ENCODE measurements at places on chromosomes 5 and 9.

GRCh38 chr5:33608344-33609041 is 167.7 kb downstream of the TARS1 start:
- no peak for DNase-seq

DNA sequence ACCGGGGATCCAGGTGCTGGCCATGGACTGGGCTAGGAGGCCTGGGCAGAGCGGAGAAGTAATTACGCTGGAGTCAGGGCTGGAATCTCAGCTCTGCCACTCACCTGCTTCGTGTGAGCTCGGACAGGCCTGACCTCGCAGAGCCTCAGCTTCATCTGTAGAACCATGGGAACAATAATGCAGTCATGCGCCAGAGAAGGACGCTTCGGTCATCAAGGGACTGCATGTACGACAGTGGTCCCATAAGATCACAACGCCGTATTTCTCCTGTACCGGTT is 145.1 kb downstream of the GAPVD1 start:
- no peak for DNase-seq

DNA sequence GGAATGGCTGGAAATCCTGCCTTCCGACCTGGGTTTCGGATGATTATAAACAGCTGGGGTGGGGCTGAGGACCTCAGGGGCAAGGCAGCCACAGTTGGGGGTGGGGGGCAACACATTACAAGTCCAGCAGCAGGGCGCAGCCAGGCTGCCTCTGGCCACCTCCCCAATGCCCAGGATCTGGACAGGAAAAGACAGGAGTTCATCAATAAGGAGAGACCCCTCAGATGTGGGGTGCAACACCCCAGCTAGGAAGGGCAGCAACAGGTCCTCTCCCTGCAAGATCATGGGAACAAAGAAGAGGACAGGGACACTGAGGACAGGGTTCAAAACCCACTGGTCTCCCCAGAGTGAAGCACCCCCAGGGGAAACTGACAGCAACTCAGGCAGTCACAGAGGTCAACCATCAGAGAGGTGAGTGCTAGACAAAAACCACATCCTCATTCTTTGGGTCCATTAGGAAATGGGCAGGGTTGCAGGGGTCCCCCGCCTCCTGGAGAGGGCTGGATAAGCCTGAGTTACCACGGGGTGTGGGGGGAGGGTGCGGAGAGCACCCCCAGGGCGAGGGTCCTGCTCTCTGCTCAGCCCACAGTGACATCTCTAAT is 33.5 kb downstream of the SEMA4D start:
- DNase-seq = no peak

GRCh38 chr5:37777432-37778130 is 62.3 kb downstream of the GDNF start:
- no peak for DNase-seq

DNA sequence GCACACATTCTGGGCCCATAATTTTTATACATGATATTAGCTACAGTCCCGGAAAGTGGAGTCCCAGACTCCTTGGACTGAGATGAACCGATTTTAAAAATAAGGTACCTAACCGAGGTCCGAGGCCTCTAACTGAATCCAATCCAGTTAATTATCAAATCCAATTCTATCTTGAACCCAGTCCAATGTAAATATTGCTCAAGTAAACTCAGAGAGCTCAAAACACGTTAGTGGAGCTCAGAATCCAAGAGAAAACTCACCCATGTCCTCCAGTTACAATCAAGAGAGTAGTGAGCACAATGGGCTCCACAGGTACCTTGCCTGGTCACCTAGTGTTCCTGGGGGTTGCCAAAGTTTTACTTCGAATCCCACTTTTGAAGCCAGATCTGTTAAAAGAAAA is 37.9 kb upstream of the DIRAS2 start:
- no peak for DNase-seq

DNA sequence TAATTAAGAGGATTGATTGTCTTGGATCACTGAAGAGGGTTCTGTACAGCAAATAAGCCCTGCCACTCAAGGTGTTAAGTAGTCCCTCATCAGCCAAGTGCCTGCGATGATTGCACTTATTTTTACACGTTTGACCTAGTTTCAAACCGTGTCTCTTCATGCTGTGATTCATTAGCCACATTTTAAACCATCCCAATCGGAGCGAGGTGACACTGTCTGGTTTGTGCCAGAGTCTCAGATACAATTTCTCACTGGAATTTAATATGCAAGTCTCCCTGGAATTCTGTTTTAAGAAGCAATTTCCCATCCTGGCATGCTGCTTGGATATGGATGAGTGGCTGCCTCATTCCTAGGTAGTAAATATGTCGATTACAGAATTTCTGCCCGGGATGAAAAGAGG is 1.6 kb downstream of the INSYN2B start:
- DNase-seq = no peak

- no peak for DNase-seq
Observed at GRCh38 chr5:13956471-13956870, 12.0 kb upstream of the DNAH5 start.

GRCh38 chr9:70297141-70297540 is 38.4 kb downstream of the SMC5 start:
- no peak for DNase-seq

- DNase-seq = no peak
Observed at GRCh38 chr9:92887880-92888338, 10.1 kb upstream of the ZNF484 start.

DNA sequence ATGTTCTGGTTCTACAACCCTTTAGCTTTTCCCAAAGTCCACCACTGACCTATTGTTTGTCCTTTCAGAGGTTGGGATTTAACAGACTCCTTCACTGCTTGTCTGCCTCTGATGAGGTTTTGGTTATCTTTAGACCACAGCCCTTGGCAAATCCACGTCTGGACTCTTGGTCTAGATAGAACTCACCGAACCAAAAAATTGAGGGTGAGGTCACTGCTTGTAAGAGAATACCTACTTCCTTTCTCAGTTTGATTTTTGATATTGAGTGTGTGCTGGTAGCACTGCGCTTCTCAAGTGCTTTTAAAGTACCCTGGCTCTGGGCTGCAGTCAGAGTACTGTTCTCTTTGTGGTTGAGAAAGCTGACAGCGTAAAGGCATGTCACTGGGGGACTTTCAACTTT is 61.7 kb downstream of the JMY start:
- DNase-seq = no peak

GRCh38 chr9:116282597-116282996 is 129.0 kb downstream of the PAPPA start:
- no peak for DNase-seq

DNA sequence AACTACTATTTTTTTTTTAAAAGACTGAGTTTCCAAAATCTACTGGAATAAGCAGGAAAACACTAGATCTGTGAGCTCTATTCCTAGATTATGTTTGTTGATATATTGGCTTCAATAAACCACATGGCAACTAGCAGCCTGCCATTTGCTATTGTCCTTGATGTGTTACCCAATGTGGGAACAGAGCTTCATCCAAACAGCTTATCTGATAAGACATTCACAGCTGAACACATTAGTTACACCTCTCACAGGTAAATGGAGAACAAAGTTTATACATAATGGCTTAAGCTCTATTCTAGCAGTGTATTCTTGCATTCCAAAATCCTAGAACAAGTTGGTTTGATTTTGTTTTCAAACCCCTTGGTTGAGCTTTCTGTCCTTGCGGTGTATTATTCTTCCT is 642.1 kb downstream of the TLE1 start:
- no peak for DNase-seq

DNA sequence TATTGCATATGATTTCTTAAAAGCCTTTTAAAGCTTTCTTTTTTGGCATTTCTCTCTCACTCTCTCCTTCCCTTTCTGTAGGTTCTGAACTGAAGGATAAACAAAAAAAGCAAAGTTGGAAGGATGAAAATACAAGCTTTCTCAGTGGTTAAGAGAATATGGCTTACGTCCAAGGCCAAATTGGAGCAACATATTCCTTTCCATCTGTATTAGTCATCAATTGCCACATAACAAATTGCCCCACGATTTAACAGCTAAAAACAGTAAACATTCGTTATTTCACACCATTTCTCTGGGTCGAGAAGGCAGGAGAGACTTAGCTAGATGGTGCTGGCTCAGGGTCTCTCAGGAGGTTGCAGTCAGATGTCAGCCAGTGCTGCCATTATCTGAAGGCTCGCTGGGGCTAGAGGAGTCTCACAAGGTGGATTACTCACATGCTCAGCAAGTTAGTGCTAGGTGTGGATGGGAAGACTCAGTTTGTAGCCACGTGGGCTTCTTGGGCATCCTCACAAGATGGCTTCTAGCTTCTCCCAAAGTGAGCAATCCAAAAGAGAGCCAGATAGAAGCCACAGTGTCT is 2.0 kb upstream of the ROR2 start:
- no peak for DNase-seq

DNA sequence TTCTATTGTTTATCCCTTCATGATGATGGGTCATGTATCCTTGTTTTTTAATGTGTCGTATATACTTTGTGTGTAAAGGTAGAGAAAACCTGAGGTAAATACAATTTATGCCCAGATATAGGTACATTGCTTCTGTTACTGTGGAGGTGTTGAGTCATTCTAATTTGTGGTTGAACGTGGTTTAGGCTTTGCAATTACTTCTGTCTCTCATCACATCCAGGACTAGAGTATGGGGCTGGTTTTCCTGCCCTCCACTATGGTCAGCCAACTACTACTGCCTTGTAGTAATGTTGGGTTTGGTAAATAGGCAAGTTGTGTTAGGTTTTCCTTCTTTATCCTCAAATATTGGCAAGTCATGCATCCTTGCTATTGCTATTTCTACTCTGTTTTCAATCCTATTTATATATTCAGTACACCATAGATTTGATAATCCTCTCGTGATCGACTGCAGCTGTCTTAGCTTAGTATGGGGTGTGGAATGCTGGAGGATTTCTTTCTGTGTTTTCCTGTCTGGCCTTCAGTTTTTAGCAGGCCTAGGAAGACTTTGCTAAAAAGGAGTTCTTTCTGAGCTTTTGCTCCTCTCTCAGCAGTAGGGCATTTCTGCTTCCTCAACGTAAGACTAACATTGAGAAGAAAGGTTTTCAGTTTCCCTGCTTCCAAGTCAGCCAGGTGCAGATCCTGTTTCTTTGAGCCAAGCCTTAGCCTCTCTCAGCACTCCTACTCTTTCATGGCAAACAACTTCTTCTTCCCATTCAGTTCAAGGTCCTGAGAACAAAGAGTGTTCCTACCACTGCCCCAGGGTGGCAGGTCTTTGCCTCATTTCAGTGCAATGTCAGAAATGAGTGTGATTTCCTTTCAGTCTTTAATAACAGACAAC is 844.4 kb upstream of the CDH18 start:
- no peak for DNase-seq

DNA sequence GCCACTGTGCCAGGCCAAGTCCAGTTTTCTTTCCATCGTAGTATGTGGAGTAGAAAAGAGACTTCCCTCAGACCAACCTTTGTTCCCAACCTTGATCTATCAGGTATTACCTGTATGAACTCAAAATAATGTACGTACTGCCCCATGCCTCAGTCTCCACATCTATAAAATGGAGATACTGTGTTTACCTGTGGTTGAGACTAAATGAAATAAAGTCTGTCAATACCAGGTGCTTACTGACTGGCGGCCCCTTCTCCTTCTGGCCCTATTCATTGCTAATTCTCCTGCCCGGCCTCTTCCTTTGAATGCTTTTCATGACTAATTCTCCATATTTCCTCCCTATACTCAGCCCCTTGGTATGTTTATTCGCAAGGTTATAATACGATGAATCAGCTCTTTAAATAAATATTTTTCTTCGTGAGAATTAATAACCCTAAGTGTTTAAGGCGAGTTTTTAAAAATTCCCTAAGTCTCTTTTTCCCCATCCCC is 89.6 kb upstream of the BASP1 start:
- no peak for DNase-seq

DNA sequence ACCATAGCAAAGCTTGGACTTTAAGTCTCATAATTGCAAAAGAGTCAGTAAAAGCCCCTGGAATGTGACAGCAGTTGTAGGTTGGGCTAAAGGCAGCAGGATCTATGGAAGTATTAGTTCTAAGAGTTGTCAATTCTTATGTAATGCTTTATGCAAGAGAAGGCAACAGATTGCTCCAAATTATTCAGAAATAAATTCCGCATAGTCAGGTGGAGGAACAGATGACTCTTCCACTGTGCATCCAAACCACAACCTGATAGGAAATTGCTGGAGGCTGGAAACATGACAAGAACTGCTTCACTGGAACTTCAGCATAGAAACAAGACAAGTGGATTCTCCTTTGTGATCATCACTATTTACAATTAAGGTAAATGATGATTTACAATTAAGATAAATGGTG is 101.0 kb downstream of the STARD4 start:
- no peak for DNase-seq

DNA sequence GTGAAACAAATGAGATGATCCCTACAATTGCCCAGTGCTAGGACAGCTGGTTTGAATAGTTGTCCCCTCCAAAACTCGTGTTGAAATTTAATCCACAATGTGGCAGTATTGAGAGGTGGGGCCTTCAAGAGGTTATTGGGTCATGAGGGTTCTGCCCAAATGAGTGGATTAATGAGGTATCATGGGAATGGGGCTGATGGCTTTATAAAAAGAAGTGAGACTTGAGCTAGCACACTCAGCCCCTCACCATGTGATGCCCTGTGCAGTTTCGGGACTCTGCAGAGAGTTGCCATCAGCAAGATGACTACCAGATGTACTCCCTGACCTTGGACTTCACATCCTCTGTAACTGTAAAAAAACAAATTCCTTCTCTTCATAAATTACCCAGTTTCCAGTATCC is 33.1 kb downstream of the RANBP6 start:
- DNase-seq = no peak

DNA sequence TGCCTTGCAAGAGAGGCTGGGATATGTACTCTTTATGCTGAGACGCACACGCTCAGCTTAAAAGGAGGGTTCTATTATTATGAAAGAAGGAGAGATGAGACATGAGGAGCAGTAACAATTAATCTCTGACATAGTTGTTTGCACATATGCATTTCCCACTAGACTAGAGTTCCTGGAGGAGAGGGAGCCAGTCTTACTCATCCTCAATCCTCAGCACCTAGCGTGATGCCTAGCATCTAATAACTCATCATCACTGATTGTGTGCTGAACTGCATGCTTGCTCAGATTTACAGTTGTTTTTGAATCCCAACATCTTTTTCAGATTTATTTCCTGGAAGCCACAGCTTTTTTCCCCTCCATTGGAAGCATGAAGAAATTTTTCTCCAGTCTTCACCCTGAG is 35.5 kb downstream of the GCNT4 start:
- no peak for DNase-seq

DNA sequence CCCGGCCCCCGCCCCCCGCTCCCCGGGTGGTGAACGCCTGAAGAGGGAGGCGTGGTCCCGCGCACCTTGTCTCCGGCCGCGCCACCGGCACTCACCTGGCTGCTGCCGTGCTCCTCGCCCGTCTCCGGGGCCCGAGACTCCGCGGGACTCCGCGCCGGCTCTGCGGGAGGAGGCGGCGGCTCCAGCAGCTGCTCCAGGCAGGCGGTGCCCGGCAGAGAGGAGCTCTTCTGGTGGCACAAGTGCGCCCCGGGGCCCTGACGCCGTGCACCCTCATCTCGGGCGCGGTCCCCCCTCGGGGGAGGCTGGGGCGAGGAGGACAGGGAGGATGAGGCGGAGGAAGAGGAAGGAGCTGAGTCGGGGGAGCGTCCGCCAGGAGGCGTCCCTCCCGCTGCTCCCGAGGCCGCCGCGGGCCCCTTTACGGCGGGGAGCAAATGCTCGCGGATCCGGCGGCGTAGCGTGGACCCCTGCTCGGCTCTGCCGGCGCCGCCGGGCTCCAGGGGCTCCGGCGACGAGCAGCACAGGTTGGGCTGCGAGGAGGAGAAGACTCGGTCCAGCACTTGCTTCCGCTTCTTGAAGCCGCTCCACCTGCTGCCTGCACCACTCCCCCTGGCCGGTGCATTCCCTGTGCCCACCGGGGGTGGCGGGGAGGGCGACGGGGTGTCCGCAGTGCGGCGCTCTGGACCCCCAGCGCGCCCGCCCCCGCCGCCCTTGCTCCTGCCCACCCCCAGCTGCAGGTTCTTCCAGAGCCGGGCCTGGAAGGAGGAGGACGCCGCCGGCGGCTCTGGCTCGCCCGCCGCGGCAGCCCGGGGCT is 928 bp downstream of the MCTP1 start:
- DNase-seq = peak; percentile 84
